ENCODE measurements at places on chromosomes 13 and 19. TPM values are rescaled to one million over a fixed set of nuclear protein-coding genes. Genes with fewer than 3 reads are reported as not detected.

R3HDM4 gene
- 49.6 TPM for total RNA-seq

PLA2G4C gene
- total RNA-seq: 63.4 TPM

HSD17B14 gene
- 21.5 TPM for total RNA-seq

SSC5D gene
- 1.3 TPM for total RNA-seq

ZIM2 gene
- total RNA-seq: not detected

CGB8 gene
- total RNA-seq: not detected

PGLYRP2 gene
- total RNA-seq: not detected

IGFL2 gene
- total RNA-seq: not detected

UHRF1 gene
- total RNA-seq: 70.8 TPM

CGB1 gene
- total RNA-seq: not detected

SGTA gene
- 72.3 TPM for total RNA-seq

MATK gene
- total RNA-seq: not detected

NLRP9 gene
- not detected for total RNA-seq

CCDC169 gene
- 2.5 TPM for total RNA-seq

ZSWIM4 gene
- total RNA-seq: 26.6 TPM

KLK15 gene
- not detected for total RNA-seq

NBEA gene
- 4.4 TPM for total RNA-seq

TNFRSF19 gene
- 0.29 TPM for total RNA-seq

CCDC194 gene
- not detected for total RNA-seq

CEACAM7 gene
- not detected for total RNA-seq

CERS4 gene
- total RNA-seq: 2.5 TPM

HAUS5 gene
- 17.5 TPM for total RNA-seq

LYPD5 gene
- not detected for total RNA-seq

PABPC3 gene
- total RNA-seq: 0.18 TPM

NUP62 gene
- 83.2 TPM for total RNA-seq

CELF5 gene
- not detected for total RNA-seq

BRME1 gene
- 1.5 TPM for total RNA-seq

ZNF428 gene
- 56.2 TPM for total RNA-seq

CATSPERD gene
- total RNA-seq: not detected

BRCA2 gene
- total RNA-seq: 16.1 TPM

PTGIR gene
- total RNA-seq: 1.1 TPM

EFNA2 gene
- total RNA-seq: 1.1 TPM

UBXN6 gene
- 78.5 TPM for total RNA-seq

TNFSF9 gene
- 0.72 TPM for total RNA-seq
